ENCODE measurements at places on chromosomes 5 and 9. TPM values are rescaled to one million over a fixed set of nuclear protein-coding genes. Genes with fewer than 3 reads are reported as not detected.

The UBE2R2 gene
- 49.7 TPM for total RNA-seq

The TMCO6 gene
- total RNA-seq: 31.9 TPM

The SAPCD2 gene
- total RNA-seq: 6.1 TPM

The CCNO gene
- 0.70 TPM for total RNA-seq

The RNF183 gene
- total RNA-seq: not detected

The GARIN3 gene
- not detected for total RNA-seq

The ORM1 gene
- total RNA-seq: not detected

The GMCL2 gene
- total RNA-seq: not detected

The PCDHGA2 gene
- total RNA-seq: 2.6 TPM

The SLC1A1 gene
- total RNA-seq: 10.9 TPM

The GSN gene
- 255 TPM for total RNA-seq

The BTNL8 gene
- total RNA-seq: not detected

The ZDHHC11 gene
- 0.70 TPM for total RNA-seq

The BAAT gene
- total RNA-seq: not detected

The KLHL9 gene
- 29.3 TPM for total RNA-seq

The POC5 gene
- total RNA-seq: 11.7 TPM

The SLC6A18 gene
- total RNA-seq: not detected

DNA sequence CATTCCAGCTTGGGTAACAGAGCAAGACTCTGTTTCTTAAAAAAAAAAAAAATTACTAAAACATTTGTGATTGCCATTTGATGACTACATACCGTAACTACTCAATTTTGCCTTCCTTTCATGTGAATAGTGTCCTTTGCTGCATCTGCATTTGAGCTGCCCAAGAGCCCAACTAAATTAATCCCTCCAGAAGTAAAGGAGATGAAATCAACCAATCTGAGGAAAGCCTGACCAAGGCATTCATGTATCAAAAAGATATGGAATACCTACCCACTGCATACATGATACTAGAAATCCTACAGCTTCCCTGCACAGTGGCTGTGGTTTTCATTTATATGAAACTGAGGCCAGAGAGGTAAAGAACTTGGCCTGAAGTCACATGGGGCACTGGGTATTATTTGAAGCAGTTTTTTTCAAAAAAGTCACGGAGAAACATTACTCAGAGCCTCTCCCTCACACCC lies 177.5 kb downstream of the AOPEP start:
- no peak for DNase-seq

- DNase-seq: no peak
These were observed 18.5 kb downstream of the JADE2 start for GRCh38 chr5:134543820-134544614.

- DNase-seq: no peak
These were observed 11.5 kb downstream of the LARP1 start for GRCh38 chr5:154766558-154767281.

- DNase-seq: no peak
These were observed 344.1 kb downstream of the TMEM38B start for GRCh38 chr9:106038266-106039001.

- DNase-seq: no peak
These were observed 35.6 kb downstream of the ATPSCKMT start for GRCh38 chr5:10214041-10214440.

- DNase-seq: no peak
These were observed 102.0 kb upstream of the PRLR start for GRCh38 chr5:35331956-35332950.

GRCh38 chr9:135501261-135502167 lies 1.0 kb downstream of the MRPS2 start:
- no peak for DNase-seq

DNA sequence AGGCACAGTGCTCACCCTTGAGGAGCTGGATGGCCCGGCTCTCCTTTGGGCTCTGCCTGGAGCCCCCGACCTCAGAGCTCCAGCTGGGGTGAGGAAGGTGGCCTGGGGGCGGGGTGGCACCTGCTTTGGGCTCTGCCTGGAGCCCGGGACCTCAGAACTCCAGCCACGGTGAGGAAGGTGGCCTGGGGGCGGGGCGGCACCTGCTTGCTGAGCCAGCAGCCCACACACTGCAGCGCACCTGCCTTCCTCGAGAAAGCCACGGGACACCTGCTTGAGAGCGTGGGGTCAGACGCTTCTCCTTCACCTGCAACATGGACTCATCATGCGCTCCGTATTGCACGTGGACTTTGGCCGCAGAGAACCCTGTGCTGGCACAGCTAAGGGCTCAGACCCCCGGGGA lies 51.8 kb downstream of the IRX2 start:
- no peak for DNase-seq

DNA sequence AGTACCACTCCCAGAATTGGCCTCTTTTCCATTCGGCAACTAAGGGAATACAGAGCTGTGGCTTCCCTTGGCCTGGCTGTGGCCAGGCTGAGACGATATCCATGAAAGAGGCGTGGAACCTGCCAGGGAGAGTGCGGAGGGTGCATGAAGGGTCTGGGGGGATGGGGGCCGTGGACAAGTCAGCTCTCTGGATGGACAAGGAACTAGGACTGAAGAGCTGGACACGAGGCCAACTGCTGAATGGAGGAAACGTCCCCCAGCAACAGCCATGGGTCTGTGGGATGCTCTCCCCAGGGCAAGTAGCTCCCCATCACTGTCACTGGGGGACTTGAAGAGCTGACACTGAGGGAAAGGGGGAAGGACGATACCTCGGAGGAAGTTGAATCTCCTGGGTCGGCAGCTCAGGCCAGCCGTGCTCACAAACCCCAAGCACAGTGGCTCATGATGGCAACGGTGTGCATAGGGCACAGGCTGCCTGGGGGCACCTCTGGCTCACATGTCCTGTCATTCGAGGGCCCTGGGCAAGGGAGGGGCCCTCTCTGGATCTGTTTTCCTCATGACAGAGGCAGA lies 4.1 kb upstream of the OLFM1 start:
- no peak for DNase-seq

GRCh38 chr9:33472881-33473615 lies 676 bp downstream of the NOL6 start:
- DNase-seq: no peak

GRCh38 chr5:141001844-141002604 lies 35.7 kb downstream of the PCDHAC2 start:
- DNase-seq: no peak

GRCh38 chr9:79969393-79970145 lies 397.8 kb downstream of the TLE4 start:
- no peak for DNase-seq

- DNase-seq: no peak
These were observed 126.4 kb downstream of the LPAR1 start for GRCh38 chr9:110911659-110912418.

GRCh38 chr5:14851999-14852526 lies 19.5 kb downstream of the ANKH start:
- no peak for DNase-seq

GRCh38 chr5:429453-430188 lies 13.4 kb upstream of the EXOC3 start:
- no peak for DNase-seq

DNA sequence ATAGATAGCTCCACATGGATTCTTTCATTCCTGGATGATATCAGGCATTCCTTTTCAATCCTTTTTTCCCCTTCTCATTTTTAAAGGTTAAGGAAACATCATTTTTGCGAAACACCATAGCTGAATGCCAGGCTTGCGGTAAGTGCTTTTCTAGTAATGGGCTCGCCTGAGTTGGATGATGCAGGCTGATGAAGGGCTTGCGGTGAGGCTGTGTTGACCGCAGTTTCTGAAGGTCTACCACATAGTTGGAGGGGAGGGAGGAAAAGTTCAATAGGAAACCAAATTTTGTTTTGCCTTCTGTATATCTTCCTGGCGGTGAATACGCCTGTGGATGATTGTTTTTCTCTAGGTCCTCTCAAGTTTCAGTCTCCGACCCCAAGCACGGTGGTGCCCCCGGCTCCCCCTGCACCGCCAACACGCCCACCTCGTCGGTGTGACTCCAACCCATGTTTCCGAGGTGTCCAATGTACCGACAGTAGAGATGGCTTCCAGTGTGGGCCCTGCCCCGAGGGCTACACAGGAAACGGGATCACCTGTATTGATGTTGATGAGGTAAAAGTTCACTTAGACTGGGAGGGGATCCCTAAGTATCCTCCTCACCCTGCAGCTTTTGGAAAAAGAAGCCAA lies 24.3 kb downstream of the THBS4 start:
- DNase-seq: no peak

- DNase-seq: no peak
These were observed 692.9 kb downstream of the MTRR start for GRCh38 chr5:8561854-8562253.

DNA sequence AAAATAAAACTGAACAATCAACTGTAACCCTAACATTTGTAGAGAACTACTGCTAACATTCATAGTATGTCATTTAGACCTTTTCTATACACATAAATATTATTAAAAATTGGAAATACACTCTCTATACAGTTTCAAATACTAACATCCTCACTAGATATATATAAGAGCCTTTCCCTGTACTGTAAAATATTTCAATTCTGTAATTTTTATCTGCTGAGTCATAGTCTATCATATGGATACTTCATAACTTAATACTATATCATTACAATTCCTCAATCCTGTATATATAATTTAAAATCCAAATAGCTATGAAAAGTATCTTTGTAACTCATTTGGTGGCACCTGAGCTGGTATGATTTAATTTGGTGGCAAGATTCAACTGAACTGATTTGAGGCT lies 55.8 kb downstream of the FBXO4 start:
- no peak for DNase-seq

DNA sequence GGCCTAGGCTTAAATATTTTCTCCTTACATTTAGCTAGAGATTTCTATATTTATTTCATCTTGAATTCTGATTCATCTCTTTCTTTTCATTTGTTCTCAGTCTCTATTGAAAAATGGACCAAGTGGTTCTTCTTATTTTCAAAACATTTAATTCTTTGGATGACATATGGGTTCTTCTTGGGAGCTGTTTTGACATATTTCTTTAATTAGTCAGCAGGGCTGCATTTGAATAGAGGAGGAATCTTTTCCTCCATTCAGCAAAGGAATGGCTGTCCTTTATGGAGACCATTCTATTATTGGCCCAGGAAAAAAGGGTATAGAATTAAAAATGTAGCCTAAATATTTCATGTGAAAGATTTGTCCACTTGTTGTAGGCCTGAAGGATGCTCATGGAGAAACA lies 109.9 kb downstream of the RPS23 start:
- DNase-seq: no peak

GRCh38 chr5:54725391-54726280 lies 208.1 kb downstream of the SNX18 start:
- no peak for DNase-seq

All from glomerular endothelial cell (primary cell).